Activated T-cell treated with anti-CD3 and anti-CD28 coated beads, Interleukin-2, amount 50 U/mL, for 1 hour (primary cell): ENCODE measurements at places on chromosomes 4 and X.

GRCh38 chrX:69323786-69324720 lies 158.8 kb upstream of the PJA1 start:
- DNase-seq = no peak

DNA sequence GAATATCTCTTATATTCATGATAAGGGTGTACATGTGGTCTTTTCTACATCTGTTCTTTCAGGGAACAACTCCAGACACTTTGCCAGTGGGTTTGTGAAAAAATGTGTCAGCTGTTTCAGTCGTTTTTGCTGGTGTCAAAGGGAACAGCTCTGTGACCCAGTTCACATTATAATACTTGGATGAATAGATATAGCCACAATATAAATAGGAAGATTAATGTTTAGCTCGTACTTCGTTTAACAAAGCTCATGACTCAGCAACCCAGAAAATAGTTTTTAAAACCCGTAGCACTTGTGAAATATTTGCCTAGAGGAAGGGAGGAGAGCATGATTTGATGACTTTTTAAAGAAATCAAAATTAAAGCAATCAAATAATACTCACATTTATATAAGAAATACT lies 7.9 kb downstream of the LIAS start:
- DNase-seq = no peak

DNA sequence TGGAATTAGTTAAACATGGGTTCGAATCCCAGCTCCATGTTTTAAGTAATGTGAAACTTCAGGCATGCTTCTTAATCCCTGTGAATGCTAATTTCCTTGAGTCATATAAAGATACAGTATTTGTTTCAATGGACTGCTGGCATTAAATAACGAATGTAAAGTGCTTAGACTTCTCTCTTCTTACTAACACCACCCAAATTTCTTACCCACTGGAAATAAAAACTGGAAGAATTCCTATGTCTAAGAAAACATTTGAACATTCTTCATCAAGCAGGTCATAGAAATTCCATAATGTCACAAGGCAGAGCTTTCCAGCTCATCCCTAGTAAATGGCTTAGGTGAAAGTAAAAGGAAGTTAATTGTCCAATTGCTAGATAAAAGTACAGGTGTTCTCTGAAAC lies 172.5 kb downstream of the ANK2 start:
- no peak for DNase-seq

DNA sequence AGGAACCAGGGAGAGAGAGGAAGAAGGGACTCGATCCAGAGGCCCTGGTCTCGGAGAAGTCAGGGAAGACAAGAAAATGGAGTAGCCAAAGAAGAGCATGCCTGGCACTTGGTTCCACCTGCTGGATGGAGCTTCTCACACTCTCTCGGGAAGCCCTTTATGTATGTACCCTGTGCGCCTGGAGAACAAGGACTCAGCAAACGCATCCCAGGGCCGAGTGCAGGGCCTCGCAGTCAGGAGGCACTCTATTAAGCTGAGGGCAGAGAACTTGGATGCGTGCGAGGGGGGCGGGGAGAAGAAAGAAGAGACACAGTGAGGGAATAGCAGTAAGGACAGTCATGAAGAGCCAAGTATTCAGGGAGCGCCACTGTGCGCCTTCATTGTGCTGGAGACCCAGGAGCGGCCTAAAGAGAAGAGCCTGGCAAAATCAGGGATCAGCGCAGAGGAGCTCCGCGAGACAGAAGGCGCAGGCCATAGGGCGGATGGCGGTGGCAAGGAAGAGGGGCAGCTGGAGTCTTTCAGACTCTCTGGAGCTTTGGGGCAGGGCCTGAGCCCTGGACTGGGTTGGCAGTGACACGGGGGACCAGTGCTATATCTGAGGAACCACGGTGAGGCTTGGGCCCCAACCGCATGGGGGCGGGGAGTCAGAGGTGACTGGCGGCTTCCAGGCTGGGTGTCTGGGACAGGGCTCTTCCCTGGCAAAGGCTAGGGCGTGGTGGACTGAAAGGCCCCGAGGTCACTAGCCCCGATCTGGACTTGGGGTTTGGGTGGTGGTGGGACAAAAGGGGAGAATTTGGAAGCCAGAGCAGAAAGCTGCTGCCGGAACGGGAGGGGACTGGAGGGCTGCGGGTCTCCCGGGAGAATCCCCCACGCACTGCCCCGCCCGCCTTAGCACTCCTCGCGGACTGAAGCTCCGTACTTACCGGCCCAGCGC lies 1.9 kb upstream of the SEPTIN6 start:
- no peak for DNase-seq

- DNase-seq = no peak
These were observed 14.4 kb downstream of the PPEF1 start for GRCh38 chrX:18721683-18722499.

GRCh38 chr4:137193564-137193963 lies 338.7 kb downstream of the PCDH18 start:
- no peak for DNase-seq

DNA sequence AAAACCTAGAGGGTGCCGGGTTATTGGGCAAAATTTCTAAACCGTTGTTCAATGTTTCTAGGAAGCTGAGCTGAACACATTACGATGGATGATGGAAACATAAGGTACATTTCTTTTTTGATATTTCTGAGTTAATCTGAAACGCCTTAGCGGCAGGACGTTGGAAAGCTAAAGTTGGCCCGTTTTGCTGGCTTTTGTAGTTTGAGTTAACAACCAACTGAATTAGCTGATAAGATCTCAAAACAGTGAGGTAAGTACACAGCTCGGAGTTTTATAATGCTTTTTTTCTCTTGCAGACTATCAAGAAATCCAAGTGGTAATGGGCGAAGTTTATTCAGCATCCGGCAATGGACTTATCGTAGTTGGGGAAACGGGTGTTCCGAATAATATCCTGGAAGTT lies 73.5 kb downstream of the PRSS12 start:
- no peak for DNase-seq

DNA sequence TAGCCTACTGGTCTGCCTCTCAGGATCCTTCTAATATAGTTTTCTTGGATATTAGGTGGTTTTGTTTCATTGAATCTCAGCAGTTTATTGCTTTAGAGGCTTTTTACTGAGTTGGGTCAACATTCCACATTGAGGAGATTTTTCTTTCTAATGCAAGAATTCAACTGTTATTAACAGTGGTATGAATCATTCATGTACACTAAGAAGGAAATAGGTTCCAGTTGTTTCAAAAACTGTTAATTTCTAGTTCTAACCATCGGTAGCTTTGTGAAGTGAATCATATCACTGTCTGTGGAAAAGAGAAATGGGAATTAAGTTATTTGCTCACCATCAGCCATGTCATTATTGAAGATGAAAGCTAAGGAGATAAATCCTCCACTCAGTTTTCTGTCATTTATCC lies 331.5 kb downstream of the RPA4 start:
- no peak for DNase-seq

- no peak for DNase-seq
These were observed 267.7 kb upstream of the TET2 start for GRCh38 chr4:104878936-104879335.

GRCh38 chr4:168585168-168586091 lies 88.6 kb downstream of the PALLD start:
- no peak for DNase-seq

DNA sequence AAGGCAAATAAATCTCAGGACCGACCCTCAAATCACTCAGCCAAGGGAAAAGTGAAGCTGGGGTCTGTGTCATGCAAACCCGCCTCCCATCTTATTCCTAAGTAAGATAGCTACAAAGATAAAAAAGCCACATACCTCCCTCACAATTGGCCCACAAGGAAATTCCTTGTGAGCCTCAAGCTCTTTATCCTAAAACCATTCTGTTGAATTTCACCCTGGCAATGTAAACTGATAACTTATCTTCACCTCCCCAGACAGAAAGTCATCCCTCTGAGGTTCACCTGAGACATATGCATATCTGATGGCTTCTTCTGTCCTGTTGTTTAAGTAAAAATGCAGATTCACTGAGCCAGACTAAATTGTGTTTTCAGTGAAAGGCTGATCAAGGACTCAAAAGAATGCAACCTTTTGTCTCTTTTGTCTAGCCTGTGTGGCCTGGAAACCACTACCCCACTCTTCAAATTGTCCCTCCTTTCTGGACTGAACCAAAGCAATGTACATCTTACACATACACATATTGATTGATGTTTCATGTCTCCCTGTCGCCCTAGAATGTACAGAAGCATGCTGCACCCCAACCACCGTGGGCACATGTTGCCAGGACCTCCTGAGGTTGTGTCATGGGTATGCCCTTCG lies 91.3 kb downstream of the MFAP3L start:
- DNase-seq = no peak

GRCh38 chr4:102141842-102142241 lies 203.4 kb downstream of the SLC39A8 start:
- no peak for DNase-seq

DNA sequence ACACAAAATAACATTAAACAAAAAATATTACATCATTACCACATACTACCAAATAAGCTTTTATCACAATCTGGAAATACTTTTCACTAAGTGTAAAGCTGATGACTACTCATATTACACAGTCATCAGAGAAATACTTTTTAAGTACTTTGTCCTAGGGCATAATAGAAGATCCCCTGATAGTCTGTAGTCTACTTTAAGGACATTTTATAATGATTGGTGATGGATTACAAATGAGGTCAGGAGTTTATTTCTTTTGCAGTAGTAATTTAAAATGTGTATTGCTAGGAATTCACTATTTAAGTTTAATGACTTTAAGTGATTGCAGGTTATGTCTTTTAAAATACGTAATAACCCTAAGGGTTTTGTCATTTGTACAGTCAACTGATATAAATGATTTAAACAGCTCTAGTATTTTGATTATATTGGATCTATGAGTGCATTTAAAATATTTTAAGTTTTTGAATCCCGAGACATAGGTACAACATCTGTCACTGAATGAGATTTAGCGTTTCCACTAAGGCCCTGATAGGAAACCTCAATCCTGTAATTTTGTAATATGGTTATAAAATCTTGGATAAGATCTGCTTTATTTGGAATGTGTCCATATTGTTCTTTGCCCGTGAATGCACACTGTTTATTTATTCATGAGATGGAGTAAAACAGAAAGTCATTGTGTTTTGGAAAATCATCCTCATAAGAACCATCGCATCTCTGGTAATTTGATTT lies 189.5 kb downstream of the ARAP2 start:
- no peak for DNase-seq

- no peak for DNase-seq
These were observed 27.9 kb upstream of the PAPSS1 start for GRCh38 chr4:107747748-107748486.

- no peak for DNase-seq
These were observed 349.2 kb downstream of the BMPR1B start for GRCh38 chr4:95107004-95107403.

GRCh38 chr4:113809311-113809710 lies 47.8 kb upstream of the CAMK2D start:
- no peak for DNase-seq

DNA sequence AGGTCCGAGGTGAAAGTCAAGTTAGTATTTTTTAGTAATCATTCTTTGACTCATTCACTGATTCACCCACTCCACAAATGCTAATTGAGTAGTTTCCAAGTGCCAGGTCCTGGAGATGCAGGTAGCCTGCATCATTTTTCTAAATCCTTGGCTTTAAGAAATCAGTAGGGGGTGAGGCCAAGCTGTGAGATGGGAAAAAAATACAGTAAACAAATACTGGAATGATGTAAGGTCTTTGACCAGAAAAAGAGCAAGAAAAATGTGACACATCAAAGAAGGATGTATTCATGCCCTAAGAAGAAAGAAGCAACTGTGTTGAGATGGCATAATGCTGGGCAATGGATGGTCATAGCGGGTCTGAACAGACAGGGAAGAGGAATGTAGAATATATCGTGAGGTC lies 1386.6 kb downstream of the PCDH7 start:
- no peak for DNase-seq

- DNase-seq = no peak
These were observed 1649.9 kb upstream of the IGFBP7 start for GRCh38 chr4:58760100-58760499.

- DNase-seq = no peak
These were observed 188.3 kb upstream of the HCCS start for GRCh38 chrX:10922835-10923234.

- DNase-seq = no peak
These were observed 1.1 kb upstream of the HDAC6 start for GRCh38 chrX:48800574-48801279.

DNA sequence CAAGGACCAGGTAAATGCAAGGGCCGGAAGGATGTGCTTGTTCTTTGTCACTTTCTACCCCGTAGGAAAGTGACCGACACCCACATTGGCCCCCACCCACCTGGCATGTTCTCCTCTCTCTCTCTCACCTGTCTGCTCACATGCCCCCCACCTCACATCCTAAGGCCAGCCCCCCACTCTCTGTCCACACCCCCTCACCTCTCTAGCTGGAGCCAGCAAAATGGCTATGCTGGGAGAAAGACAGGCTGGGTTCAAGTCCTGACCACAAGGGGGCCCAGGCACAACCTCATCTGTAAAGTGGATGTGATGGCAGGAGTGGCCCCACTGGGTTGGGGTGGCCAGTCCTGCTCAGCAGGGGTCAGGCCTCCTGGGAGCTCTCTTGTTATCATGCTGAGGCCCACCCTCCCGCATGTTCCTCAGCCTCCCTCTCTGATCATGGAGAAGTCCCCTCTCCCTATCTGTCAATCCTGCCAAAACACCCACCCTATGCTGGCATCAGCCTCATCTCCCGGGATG lies 1.7 kb upstream of the PPP2R2C start:
- DNase-seq = no peak

- DNase-seq = no peak
These were observed 61.1 kb downstream of the HELT start for GRCh38 chr4:185079271-185079905.

DNA sequence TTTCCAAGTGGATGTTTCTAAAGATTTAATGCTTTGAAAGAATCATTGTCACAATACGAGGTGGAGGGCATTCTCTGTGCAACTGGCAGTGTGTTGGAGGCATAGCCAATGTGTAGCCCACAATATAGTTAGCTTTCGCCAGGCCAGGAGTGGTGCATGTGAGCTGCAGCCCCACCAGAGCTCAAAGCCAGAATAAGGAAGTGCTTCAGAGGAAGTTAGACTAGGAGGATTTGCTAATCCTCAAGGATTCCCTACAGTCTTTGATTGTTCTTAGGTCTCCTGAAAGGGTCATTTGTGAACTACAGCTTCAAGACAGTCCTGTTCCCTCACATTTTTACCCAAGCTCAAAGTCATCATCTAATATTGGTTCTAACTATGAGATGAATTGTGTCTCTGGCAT lies 16.4 kb downstream of the TRPC5OS start:
- no peak for DNase-seq

GRCh38 chrX:41116948-41117347 lies 31.7 kb downstream of the USP9X start:
- DNase-seq = no peak

DNA sequence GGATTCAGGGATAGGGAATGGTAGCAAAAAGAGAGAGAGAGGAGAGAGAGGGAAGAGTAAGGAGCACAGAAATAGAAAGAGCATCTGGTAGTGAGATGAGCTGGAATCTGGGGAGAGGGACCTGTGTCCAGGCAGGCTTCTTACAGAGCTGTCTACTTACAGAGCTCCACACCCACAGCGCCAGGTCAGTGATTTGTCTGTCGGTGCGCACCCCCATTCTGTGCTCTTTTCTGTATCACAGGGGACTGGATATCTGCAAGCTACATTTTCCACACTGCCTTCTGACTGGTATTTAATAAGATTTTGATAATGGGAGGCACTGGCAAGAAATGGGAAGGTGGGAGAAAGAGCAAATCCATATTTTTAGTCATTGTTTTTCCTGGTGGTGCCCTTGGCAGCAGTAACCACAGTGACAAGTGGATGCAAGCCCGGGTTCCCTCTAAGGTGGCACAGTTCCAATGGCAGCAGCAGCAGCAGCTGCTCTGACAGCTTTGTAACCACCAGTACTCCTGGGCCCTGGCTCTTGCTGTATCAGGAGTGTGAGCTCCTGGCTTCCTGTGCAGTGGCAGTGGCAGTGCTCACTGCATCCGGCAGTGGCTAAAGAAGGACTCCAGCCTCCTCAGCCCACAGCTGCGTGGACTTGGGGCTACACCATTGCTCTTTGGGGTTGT lies 300.5 kb downstream of the TRIML1 start:
- DNase-seq = no peak
